Nephron progenitor cell (in vitro differentiated cells): ENCODE measurements at places on chromosomes 11 and 22.

DNA sequence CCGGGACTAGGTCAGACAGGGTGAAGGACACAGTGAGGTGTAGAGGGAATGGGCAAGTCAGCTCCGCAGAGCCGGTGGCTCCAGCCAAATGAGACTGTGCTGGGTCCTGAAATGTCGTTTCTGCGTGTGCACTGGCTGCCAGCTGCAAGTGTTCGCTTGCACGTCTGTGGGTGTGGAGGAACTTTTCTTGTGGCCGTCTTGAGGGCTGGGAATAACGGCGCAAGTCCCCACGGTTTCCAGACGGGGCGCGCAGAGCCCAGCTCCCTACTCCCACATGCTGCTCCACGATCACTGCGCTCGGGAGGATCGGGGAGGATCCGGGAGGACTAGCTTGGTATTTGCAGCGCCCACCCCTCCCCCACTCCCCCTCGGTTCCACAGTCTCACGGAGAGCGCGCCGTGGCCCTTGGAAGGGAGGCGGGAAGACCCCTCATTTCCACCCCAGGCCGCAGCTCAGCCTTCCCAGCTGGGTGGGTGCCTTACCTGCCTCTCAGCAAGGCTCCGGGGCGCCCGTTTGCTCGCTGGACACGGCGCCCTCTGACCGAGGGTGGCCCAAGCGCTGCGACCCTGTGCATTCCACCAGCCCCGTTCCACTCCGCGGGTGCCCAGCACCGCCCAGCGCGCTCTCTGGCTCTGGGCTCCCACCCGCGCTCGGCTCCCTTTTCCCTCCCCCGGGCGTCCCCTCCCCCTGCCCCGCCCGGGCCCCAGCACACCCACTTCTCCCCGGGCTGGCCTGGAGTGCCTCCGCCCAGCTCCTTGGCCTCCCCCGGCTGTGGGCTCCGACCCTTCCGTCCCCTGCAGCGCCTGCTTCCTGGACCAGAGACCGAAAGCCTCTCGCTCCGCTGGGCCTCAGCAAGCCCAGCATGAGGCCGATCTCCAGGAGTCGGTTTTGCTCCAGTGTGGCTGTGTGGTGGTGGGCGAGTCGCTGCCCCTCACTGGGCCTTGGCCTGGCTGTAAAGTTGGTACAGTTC is at the start of gene KCNE3:
Gene KCNE3, minus strand, starts transcription at position 634 of the 970 bp plus-strand sequence. CDS start 9,986 bp downstream, outside the sequence.
- H3K4me1 ChIP-seq: peaks cover 20% of the 10 kb centered on the region
- H3K36me3 ChIP-seq: no peaks in the 10 kb centered on the region
- H3K4me3 ChIP-seq: peak within 1 kb of the TSS; percentile 72
- peak; percentile 54 for DNase-seq
- peaks cover 33% of the 10 kb centered on the region for H3K27me3 ChIP-seq

DNA sequence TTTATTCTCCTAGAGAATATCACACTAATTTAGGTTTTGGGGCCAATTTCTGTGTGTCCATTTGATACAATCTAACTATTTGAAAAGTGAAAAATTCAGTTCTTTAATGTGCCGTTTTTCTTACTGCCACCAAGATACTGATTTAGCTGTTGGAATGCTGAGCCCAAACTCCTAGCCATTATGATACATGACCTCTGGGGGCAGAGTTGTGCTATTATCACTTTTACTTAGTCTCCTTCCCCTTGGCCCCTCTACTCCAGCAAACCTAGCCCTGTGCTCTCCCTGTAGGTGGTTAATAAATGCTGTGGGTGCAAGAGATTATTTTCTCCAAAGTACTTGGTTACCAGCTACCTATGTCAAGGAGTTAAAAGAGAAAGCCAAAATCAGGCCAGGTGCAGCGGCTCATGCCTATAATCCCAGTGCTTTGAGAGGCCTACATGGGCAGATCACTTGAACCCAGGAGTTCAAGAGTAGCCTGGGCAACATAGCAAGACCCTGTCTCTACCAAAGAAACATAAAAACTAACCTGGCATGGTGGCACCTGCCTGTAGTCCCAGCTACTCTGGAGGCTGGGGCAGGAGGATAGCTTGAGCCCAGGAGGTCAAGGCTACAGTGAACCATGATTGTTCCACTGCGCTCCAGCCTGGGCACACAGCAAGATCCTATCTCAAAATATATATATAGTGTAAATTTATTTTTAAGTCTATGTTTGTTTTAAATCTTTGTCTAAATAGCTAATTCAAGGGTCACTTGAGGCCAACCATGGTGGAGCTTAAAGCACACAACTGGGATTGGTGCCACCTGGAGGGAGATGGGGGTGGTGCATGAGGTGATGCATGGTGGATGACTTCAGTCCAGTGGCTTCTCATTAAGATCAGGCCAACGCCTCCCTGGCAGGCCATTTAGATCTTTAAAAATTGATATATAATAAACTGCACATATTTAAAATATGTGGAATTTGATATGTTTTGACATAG is 193.2 kb upstream of the PLET1 start:
- H3K27me3 ChIP-seq: no peaks in the 10 kb centered on the region
- peak; percentile 21 for DNase-seq
- no peaks in the 10 kb centered on the region for H3K4me1 ChIP-seq
- no peak overlapping the region for H3K27ac ChIP-seq
- no peak overlapping the region for H3K4me3 ChIP-seq

DNA sequence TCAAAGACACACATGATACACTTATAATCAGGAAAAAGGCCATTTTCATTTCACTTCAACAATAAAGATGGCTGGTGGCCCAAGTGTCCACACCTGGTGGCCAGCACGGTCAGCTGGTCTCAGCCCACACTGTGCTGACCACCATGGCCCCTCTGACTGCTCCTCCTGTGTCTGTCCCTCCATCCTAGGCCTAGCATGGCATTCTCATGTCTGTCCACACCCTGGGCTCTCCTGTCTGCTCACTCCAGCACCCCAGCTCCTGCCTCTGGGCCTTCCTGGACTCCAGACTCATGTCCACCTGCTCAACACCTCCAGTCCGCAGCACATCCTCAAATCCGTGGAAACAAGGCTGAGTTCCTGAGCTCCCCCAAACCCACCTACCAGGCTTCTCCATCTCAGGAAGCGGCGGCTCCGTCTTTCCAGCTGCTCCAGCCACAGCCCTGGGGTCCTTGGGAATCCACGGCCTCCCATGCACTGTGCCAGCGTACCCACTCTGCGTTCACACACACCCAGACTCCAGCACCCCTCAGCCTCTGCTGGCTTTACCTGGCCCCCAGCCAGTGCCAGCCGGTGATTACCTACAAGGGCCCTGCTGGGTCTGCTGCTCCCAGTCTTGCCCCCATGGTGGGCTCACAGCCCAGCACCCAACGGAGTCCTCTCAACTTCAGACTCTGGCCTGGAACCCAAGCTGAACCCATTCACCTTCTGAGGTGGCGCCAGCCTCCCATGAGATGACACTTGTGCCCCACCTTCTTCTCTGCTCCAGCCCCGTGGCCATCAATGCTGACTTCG is 13.9 kb downstream of the SIRT3 start:
- no peaks in the 10 kb centered on the region for H3K4me1 ChIP-seq
- peak overlapping the region; percentile 20 for H3K27ac ChIP-seq
- peaks cover 30% of the 10 kb centered on the region for H3K36me3 ChIP-seq
- DNase-seq: no peak
- no peak overlapping the region for H3K4me3 ChIP-seq

GRCh38 chr11:20041499-20041898 is 118.8 kb downstream of the DBX1 start:
- no peak overlapping the region for H3K27ac ChIP-seq
- DNase-seq: no peak
- peaks cover 79% of the 10 kb centered on the region for H3K4me1 ChIP-seq
- peaks cover 51% of the 10 kb centered on the region for H3K36me3 ChIP-seq
- H3K27me3 ChIP-seq: no peaks in the 10 kb centered on the region

- DNase-seq: peak; percentile 86
- H3K4me3 ChIP-seq: peak overlapping the region; percentile 74
- H3K27me3 ChIP-seq: peaks cover 25% of the 10 kb centered on the region
- H3K4me1 ChIP-seq: peaks cover 21% of the 10 kb centered on the region
Observed at GRCh38 chr22:24156913-24157821, 24.1 kb upstream of the SUSD2 start.

DNA sequence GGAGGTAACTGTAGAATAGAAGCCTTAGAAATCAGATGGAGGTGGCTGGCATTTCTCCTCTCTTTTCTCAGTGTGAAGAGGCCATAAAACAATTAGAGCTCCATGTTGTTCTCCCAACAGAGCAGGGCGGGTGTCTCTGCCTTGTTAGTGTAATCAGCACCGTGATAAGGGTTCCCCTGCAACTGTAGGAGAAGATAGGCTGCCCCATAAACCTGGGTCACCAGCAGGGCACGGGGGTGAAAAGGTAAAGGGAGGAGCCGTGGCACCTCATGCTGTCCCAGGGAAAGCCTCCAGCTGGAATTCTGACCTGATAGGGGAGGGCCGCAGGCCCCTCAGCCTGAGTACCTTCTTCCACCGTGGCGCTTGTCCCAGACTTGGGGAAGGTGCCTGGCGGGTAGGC is 68.7 kb downstream of the ISX start:
- H3K36me3 ChIP-seq: no peaks in the 10 kb centered on the region
- H3K27ac ChIP-seq: no peak overlapping the region
- no peak overlapping the region for H3K4me3 ChIP-seq
- DNase-seq: no peak
- peaks cover 80% of the 10 kb centered on the region for H3K27me3 ChIP-seq

GRCh38 chr22:50236731-50237409 is 8.0 kb downstream of the TUBGCP6 start:
- H3K36me3 ChIP-seq: peaks cover 29% of the 10 kb centered on the region
- no peak overlapping the region for H3K4me3 ChIP-seq
- H3K4me1 ChIP-seq: peaks cover 11% of the 10 kb centered on the region
- peak; percentile 31 for DNase-seq

DNA sequence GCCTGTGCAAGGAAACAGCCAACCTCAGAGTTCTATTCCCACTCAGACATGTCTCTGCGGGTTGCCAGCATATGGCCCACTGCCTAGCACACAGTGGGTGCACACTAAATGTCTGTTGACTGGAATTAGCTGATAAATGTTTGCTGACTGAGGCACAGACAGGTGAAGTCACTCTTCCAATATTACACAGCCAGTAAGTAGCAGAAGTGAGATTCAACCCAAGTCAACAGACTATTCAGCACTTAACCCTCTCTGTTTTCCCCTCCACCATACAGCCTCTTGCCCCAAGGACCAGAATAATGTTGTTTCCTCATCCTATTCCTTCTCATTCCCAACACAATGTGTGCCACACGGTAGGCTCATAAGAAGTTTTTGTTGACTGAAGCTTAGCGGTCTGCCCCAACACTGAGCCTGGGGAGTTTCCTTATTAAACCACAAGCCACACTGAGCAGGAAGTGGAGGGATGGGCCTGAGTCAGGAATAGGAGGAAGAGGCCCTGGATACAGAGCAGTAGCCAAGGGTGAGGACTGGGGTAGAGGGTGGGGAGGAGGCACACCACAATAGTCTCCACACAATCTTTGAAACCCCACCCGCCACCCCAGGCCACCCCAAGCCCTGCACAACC is 15.7 kb upstream of the IL10RA start:
- H3K27ac ChIP-seq: no peak overlapping the region
- no peak for DNase-seq
- peaks cover 22% of the 10 kb centered on the region for H3K27me3 ChIP-seq
- peaks cover 16% of the 10 kb centered on the region for H3K4me1 ChIP-seq
- no peaks in the 10 kb centered on the region for H3K36me3 ChIP-seq

GRCh38 chr11:123405123-123405592 is 24.9 kb upstream of the GRAMD1B start:
- peaks cover 41% of the 10 kb centered on the region for H3K4me1 ChIP-seq
- DNase-seq: no peak
- H3K27ac ChIP-seq: no peak overlapping the region
- peaks cover 24% of the 10 kb centered on the region for H3K27me3 ChIP-seq

DNA sequence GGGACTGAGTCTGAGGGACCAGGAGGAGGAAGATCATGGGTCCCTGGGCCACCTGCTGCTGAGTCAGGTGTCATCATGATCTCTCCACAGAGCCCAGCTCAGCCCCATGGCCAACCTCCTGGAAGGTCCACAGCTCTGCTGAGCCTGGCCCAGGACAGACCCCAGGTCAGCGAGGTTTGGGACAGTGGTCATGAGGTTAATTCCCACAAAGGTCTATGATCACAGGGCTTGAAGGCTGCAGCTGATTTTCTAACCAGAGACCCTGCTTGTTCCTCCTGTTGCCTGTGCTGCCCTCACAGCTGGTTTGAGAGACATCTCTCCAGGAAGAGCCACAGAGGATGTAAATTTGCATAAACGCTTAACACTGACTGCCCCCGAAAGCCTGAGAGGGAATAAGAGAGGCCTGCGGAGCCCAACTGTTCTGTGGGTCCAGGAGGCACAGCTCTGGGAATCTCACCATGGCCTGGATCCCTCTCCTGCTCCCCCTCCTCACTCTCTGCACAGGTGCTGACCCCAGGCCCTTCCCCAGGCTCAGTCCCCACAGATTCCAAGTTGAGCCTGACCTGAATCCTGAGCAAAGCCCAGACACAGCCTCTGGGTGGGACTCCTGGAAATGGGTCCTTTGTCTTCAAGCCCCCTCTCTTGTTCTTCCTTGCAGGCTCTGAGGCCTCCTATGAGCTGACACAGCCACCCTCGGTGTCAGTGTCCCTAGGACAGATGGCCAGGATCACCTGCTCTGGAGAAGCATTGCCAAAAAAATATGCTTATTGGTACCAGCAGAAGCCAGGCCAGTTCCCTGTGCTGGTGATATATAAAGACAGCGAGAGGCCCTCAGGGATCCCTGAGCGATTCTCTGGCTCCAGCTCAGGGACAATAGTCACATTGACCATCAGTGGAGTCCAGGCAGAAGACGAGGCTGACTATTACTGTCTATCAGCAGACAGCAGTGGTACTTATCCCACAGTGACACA is 102.8 kb downstream of the GGTLC2 start:
- H3K4me1 ChIP-seq: no peaks in the 10 kb centered on the region
- H3K4me3 ChIP-seq: no peak overlapping the region
- no peaks in the 10 kb centered on the region for H3K36me3 ChIP-seq
- DNase-seq: no peak

DNA sequence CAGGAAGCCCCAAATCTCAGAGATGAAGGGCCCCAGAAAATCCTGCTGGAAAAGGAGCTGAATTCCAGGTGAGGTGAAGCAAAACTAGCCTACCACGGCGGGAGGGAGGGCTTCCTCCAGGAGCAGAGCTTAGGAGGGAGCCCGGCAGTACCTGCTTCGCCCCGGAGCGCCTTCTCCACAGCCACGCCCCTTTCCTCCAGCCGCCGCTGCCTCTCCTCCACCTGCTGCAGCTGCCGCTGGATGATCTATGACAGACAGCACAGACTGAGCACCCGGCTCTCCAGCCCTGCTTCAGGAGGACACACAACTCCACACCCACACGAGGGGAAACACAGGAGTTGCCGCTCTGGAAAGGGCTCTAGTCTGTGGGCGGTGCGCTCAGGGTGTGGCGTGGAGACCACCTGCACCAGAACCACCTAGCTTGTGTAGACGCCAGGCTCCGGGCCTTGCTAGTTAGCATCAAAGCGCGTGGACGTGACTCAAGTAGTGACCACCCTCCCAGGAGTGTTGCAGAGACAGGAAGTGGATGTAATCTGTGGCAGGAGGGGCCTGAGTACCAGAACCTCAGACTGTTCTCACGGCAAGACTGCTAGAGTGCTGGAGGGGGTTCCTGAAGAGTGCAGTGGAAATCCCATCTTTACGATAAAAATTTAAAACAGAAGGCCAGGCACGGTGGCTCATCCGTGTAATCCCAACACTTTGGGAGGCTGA is 34.6 kb upstream of the BID start:
- H3K27ac ChIP-seq: peak overlapping the region; percentile 88
- peaks cover 17% of the 10 kb centered on the region for H3K36me3 ChIP-seq
- DNase-seq: peak; percentile 31
- peaks cover 67% of the 10 kb centered on the region for H3K4me1 ChIP-seq
- H3K27me3 ChIP-seq: no peaks in the 10 kb centered on the region

GRCh38 chr11:216081-216974 is 8.8 kb downstream of the RIC8A start:
- no peak for DNase-seq
- H3K4me1 ChIP-seq: no peaks in the 10 kb centered on the region
- no peaks in the 10 kb centered on the region for H3K27me3 ChIP-seq
- peak overlapping the region; percentile 96 for H3K27ac ChIP-seq
